NB4 (cell line): ENCODE measurements at places on chromosomes 5 and 9.

- peak; percentile 72 for DNase-seq
Measured at GRCh38 chr5:141420855-141421488, at the start of gene PCDHGA11. PCDHGA11 (plus strand) TSS chr5:141421051; CDS start chr5:141421228, 177 bp downstream.

DNA sequence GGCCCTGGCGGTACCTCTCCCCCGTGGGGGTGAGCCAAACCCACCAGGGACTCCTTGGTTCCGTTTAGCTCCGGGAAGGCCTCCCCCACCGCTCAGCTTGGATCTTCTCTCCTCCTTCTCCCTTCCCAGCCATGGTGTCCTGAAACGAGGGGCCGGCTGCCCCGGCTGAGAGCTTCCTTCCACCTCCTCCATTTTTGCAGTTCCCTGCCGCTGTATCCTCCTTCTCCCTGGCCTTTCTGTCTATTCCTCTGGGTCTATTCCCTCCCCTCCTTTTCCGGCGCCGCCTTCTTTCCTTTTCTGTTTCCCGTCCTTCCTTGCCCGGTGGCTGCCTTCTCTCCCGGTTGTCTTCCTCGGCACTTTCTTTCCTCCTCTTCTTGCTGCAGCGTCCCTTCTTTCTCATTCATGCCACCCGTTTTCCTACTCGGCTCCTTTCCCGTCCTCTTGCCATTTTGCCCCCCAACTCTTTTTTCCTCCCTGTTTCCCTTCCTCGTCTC lies 110.4 kb downstream of the LIFR start:
- DNase-seq = no peak

DNA sequence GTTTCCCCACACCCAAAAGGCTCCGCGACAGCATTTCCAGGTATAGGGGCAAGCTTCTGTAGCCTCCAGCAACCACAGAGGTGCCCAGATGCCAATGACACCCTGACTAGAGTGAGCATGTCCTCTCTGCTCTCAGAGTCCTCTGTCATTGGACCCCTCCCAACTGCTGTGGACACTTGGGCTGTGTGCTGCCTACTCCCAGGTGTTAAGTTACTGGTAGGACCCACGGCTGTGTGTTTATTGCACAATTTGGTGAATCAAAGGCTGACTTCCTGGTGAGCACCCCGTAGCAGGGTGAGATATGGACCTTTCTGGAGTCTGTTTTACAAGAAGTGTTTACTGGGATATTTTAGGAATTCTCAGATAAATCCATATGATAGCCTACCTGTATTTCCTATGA lies 36.0 kb downstream of the SH3GL2 start:
- DNase-seq = no peak

- peak; percentile 36 for DNase-seq
Measured at GRCh38 chr5:66197764-66198405, 53.8 kb downstream of the SREK1 start.

GRCh38 chr9:129220771-129221170 lies 42.7 kb upstream of the IER5L start:
- DNase-seq = no peak

DNA sequence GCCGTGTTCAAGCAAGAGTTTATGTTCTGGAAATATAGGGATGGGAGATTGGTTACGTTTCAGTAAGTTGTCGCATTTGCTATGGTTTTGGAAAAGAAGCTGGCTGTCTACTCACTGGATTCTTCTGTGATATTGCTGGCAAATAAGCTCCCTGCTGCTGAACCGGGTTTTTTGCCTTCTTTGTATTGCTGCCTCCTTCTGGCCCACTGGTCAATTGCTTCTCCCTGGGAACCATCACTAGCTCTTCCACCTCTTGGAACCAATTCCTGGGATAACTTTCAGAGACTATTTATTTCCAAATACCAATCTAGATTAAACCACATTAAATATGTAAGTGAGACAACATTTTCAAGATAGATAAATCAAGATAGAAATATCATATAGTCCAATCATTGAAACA lies 43.0 kb downstream of the NUDT12 start:
- no peak for DNase-seq

DNA sequence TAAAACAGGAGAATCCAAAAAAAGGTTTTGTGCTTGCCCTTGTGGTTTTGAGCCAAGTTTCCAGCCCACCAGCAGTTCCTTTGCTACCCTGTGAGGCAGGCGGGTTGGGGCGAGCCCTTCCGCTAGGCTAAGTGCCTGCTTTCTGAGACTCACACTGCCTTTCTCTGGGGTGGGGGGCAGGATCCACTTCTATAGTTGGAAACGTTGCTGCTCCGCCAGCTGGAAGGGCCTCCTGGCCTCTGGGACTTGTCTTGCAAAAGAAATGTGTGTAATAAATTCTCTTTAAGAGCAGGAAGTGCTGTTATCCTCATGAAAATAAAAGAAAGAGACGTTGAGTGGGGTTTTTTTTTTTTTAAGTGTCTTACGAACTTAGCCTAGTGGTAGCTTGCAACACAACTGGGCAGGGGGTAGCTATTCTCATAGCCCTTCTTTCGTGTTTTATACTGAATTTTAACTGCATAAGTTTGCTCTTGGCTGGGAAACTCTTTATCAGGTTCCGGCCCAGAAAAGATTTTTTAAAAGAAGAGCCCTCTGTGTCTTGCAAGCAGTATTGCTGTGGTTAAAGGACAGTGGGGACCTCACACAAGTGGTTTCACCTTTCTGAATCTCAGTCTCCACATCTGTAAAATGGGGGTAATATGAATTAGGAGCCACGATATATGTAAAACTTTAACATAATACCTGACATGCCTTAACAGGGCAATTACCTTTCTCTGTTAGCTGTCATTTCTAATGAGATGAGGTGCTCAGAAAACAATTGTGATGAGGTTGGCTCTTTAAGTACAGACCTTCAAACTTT lies 19.8 kb downstream of the JADE2 start:
- DNase-seq = peak; percentile 95
